ENCODE measurements at places on chromosomes 5 and 9.

DNA sequence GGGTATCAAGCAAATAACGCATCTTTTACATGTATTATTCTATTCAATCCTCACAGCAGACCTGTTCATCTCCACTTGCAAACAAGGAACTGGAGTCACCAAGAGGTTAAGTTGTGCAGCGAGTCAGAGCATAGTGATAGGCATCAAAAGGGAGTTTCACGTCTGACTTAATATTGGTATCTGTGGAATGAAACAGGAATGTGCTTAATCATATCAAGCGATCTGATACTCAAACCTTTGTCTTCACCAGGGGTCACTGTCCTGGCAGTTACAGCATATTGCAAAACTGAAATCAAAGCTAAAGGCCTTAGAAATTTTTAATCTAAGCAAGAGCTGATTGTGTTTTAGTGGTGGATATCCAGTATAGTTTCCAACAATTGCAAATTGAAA, 271.6 kb downstream of the PLK2 start:
- DNase-seq, result no peak

DNA sequence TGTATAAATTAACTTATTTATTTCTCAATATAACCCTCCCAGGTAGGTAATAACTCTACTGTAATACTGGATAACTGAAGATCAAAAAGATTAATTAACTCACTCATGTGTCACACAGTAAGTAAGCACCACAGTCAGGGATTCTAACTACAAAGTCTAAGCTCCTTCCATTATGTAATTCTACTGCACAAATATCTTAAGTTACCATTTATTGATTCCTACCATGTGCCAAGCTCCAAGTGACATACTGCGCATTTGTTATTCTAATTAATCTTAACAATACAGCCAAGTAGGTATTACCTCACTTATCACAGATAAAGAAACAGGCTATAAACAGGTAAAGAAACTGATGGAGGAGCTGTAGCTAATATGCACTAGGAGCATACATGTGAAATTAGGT, 58.3 kb downstream of the RANBP6 start:
- no peak for DNase-seq

- no peak for DNase-seq
Observed at GRCh38 chr9:99121604-99122003, 16.7 kb downstream of the TGFBR1 start.

- DNase-seq, result no peak
Observed at GRCh38 chr5:90055831-90056328, 353.7 kb downstream of the CETN3 start.

GRCh38 chr5:110371725-110372041, 354.8 kb downstream of the TMEM232 start:
- DNase-seq, result no peak

DNA sequence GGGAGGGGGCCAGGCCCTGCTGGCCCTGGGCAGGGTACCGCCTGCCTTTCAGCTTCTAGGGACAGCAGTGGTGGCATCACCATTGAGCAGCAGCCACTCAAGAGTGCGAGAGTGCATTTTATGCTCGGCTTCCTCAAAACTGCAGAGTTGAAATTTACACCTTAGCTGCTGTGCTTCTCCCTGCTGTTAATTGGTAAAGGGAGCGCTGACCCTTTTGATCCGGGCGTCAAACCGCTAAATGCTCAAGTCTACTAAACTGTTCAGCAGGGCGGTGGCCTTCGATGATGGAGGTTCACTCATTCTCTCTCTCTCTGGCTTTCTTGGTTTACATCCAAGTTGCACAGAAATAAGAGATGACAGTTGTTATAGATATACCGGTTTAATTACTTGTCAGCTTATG, 368.6 kb upstream of the IRX2 start:
- DNase-seq, result no peak

Measured in activated CD8-positive, alpha-beta T cell treated with anti-CD3 and anti-CD28 coated beads, Interleukin-2, amount 10 ng/mL, durations not matched to agents 7 days and 5 days (primary cell).